ENCODE measurements at places on chromosomes 3 and 15.

- DNase-seq, result no peak
Measured at GRCh38 chr15:58387130-58387529, 44.7 kb upstream of the LIPC start.

DNA sequence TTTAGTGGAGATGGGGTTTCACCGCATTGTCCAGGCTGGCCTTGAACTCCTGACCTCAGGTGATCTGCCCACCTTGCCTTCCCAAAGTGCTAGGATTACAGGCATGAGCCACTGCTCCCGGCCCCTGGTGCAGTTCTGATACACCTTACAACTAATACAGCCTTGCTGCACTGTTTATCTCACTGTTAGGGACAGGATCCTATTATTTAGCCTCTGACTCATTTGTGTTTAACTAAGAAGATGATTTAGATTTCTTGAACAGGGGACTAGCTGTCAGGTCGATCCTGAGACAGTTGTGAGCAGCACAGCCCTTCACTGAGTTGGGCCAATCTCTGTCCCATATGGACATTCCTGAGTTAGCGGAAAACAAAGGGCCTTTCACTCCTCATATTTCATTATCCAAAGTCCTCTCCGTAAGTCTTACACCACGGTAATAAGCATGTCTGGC is 19.2 kb downstream of the GYG1 start:
- DNase-seq, result no peak

GRCh38 chr3:107382631-107383030 is 5.4 kb downstream of the CCDC54 start:
- no peak for DNase-seq

DNA sequence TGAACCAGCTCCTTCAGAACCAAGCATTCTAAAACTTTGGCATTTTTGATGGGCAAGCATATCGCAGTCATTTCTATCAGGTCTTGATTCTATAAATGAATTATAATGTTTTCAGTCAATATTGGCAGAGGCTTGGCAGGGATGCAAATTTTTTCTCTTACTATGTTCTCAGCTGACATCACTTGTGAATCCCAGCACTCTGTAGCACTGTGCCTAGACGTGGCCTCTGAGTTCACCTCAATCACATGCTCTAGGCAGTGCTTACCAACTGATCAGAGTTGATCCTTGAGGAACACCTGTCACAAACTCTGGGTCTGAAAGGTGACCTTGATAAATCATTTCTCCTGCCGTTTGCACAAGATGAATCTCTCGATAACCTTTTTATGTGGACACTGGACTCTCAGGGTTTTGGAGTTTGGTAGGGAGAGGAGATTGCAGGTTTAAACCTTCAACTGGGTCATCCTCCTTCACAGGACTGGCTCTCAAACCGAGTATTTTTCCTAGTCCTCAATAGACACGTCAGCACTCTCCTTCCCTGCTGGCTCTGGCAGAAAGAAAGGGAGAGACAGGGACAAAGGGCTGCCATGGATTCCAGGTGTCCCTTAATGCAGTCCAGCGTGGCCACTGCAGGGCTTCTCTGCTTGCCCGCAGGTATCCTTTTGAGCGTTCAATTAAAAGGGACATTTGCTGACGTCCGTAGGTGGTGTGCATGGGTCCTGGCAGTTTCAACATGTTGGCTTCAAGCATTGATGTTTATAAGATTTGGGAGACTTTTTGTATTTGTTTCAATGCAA is 222.3 kb upstream of the CMC1 start:
- no peak for DNase-seq

DNA sequence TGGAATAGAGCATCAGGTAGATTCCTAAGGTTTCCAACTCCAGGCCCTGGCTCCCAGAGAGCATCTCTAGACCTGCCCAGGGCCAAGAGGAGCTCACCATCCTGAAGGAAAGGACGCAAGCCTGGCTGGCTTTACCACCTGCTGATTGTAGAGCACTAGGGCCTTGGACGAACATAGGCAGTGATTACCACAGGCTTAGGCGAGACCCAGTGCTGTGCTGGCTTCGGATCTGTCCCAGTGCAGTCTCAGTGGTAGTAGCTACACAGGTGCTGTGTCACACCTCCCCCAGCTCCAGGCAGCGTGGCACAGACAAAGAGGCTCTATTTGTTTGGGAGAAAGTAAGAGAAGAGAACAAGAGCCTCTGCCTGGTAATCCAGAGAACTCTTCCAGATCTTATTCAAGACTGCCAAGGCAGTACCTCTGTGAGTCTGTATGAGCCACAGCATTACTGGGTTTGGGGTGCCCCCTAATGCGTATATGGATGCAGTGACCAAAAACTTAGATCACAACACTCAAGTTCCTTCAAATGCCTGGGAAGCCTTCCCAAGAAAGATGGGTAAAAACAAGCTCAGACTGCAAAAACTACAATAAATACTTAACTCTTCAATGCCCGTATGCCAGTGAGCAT is 25.4 kb downstream of the ISG20 start:
- peak; percentile 42 for DNase-seq

DNA sequence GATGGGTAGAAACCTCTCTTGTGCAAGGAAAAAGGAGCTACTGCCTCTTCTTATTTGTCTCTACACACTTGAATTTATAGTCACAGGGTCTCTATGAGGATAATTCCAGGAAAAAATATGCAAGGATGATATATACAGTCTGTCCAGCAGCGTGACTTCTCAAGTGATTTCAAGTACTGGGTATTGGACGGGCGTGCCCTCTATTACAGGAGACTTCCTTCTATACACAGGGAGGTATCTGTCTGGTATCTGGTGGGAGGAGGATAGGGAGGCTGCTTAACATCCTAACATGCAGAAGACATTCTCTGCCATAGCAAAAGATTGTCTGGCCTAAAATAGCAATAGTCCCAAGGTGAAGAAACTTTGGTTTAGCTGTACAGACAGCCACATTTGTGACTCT is 146.1 kb downstream of the TPRG1 start:
- DNase-seq, result no peak

DNA sequence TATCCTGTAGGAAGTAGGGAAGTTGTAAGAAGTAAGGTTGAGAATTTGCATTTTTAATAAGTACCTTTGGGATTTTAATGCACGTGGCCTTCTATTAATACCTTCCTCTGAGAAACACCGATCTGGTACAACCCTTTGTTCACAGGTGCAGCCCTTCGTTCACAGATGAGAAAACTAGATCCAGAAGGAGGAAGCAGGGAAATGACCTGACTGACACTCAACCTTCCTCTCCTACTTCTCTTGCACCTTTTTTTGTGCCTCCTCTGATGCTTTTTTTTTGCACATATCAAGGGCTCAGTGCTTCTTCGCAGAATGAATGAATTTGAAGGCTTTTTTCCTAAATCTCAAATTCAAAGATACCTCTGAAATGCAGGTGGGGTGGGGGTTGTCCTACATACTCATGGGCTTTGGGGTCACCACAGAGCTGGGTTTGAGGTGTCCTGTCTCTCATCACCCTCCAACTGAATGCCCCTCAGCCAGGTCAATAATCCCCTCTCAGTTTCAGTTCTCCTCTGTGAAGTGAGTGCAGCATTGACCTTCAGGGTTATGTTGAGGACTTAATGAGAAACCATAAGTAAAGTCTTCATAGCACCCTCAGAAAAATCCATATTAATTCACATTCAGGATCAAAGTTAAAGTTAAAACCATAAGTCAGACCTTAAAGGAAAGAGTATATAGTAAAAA is 161.5 kb upstream of the CTNNB1 start:
- no peak for DNase-seq

GRCh38 chr15:45100884-45101625 is 12.9 kb downstream of the DUOX2 start:
- no peak for DNase-seq

DNA sequence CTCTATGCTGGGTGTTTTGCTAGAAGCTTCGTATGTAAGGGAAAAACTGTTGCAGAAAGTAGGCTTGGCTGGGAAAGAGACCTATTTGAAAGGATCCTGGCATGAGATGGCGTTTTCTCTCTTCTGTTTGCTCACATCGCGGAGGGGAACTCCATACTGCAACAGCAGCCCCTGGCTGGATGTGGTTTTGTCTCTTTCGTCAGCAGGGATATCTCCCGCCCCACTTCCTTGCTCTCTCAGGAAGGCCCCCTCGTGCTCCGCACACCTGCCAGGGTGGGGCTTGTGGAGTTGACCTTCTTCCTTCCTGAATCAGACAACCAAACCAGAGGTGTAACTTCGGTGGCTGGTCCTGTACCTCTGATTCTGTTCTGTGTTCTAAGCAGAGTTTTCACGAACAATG is 26.4 kb upstream of the MYZAP start:
- DNase-seq, result peak; percentile 37

DNA sequence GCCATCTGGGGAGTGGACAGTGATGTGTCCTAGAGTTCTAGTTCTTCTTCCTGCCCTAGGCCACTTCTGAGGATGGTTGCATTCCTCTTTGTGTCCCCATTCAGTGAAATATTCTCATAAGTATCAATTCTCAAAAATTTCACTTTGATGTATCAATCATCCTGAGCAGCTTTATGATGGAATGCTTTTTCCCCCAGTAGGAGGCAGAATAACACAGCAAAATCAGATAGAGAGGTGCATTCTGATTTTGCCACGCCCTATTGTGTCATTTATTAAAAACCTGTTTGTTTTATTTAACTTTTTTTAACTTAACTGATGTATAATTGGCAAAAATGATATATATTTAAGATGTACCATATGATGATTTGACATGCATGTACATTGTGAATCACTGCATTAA is 656.0 kb upstream of the GRM7 start:
- no peak for DNase-seq

Data from activated CD4-positive, alpha-beta T cell treated with anti-CD3 and anti-CD28 coated beads for 48 hours (primary cell).